Lung (tissue), 17 donors: ENCODE measurements at places on chromosomes 6 and 20. TPM values are rescaled to one million over a fixed set of nuclear protein-coding genes. Genes with fewer than 3 reads are reported as not detected.
A peak's percentile ranks its signal among the peaks of the same experiment; 100 is the strongest.

DNA sequence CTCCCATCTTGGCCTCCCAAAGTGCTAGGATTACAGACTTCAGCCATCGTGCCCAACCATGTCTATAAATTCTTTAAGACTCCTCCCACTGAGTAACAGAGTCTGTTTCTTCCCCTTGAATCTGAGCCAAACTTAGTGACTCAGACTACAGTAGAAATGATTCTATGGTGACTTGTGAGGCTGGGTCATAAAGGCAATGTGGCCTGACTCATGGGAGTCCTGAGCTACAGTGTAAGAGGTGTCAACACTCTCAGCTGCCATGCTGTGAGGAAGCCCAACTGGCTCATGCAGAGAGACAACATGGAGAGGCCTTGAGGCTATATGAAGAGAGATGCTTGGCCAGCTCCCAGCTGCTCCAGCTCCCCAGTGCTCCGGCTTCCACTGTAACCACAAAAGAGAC lies 5.2 kb upstream of the NRSN2 start:
- DNase-seq: no peak

- no peak for DNase-seq
Measured at GRCh38 chr6:43845646-43846045, 75.6 kb downstream of the VEGFA start.

DNA sequence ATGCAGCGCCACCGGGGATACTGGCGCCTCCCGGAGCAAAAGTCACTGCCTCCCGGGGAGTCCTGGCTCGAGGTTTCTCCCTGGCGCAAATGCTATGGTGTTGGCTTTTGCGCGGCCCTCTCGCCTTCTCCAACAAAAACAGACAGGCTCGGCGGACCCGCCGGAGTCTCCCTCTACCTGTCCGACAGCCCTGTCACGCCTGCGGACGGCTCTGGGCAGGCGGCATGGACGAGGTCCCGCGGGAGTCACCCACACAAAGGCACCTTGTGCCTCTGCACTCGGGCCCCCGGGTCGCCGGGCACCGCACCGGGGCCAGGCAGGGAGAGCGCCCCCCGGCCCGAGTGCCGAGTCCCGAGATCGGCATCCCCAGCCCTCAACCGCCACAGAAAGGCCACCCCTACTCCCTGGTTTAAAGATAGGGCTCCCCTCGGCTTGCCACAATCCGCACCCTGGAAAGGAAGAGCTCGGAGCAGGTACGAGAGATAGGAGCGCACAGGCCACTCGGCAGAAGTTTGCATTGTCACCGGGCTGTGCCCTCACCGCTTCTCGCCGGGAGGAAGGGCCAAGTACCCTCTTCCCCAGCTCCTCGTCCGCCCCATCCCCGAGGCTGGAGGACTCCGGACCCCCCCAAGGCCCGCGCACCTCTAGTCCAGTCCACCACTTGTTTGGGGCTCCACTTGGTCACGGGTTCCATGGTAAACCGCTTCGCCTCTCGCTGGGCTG lies 903 bp downstream of the CNKSR3 start:
- DNase-seq: peak; percentile 55

DNA sequence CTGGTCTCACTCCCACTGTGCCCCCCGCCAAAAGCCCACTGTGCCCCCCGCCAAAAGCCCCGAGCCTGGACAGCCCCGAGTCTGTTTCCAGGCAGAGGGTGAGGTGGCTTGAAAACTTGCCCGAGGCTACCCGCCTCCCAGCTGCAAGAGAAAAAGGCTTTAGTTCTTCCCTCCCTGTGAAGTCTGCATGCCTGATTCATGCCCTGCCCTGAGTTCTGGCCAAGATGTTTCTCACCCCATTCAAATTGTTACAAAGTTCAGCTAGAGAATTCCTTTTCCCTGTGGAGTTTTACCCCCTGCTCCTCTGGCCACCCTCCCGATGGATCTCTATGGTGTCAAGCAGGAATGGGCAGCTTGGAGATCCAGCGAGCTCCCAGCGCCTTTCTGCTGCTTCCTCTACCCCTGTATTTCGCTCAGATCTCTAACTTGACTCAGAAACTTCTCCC lies 298.8 kb upstream of the MAP3K7 start:
- no peak for DNase-seq

GRCh38 chr6:109327491-109327890 lies 54.8 kb downstream of the CD164 start:
- no peak for DNase-seq

DNA sequence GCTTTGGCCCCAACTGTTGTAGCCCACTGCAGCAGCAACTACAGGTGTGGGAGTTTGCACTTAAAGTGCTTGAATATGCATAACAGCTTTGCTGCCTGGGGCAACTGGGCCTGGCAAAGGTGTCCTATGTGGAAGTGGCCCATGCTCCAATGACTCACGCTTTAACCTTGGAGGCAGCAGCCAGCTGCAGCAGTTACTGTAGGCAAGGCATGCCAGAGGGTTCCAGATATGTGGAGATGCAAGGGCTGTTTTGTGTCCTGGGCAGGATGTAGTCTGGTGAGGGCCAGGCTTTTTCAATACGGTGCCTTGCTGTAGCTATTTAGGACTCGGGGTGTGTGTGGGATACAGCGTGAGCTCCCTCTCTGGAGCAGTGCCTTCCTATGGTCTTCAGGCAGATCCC lies 150.3 kb downstream of the NKAIN2 start:
- no peak for DNase-seq

- DNase-seq: no peak
Measured at GRCh38 chr6:115618256-115618655, 442.4 kb downstream of the FRK start.

DNA sequence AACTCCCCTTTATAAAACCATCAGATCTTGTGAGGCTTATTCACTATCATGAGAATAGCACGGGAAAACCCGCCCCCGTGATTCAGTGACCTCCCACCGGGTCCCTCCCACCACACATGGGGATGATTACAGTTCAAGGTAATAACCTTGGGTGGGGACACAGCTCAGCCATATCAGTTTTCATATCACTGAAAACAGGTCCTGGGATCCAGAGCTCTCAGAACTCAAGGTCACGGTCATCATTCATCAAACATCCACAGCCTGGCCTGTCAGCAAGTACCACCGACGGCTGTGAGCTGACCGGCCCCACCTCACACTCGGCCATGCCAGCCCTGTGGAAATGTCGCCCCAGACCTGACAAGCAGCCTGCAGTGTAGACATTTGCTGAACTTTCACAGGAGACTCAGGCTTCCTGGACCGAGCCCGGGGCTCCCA lies 14.1 kb upstream of the FRMD1 start:
- no peak for DNase-seq

DNA sequence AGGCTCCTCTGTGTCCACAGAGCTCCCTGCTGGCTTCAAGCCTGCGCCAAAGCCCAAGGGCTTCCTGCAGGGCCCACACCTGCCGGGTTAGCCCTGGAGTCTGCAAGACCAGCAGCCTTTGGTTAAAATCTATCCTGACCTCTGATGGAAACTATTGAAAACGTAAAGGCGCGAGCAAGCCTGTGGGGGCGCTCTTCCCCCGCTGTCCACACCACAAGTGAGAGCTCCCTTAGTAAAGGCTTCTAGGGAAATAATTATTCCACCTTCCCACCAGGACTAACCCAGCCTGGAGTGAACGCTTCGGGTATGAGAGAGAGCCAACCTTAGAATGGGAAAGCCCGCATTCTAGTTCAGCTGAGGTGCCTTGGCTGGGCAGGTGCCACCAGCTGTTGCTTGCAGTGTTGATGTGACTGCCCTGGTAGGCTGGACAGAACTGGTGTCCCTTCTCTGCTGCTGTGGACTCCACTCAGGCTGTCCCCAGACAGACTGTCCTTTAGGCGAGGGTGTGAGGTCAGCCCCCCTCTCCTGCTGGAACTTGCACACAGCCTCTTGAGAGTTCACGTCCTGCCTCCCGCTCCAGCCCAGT lies 68.7 kb downstream of the SYTL3 start:
- DNase-seq: peak; percentile 24

DNA sequence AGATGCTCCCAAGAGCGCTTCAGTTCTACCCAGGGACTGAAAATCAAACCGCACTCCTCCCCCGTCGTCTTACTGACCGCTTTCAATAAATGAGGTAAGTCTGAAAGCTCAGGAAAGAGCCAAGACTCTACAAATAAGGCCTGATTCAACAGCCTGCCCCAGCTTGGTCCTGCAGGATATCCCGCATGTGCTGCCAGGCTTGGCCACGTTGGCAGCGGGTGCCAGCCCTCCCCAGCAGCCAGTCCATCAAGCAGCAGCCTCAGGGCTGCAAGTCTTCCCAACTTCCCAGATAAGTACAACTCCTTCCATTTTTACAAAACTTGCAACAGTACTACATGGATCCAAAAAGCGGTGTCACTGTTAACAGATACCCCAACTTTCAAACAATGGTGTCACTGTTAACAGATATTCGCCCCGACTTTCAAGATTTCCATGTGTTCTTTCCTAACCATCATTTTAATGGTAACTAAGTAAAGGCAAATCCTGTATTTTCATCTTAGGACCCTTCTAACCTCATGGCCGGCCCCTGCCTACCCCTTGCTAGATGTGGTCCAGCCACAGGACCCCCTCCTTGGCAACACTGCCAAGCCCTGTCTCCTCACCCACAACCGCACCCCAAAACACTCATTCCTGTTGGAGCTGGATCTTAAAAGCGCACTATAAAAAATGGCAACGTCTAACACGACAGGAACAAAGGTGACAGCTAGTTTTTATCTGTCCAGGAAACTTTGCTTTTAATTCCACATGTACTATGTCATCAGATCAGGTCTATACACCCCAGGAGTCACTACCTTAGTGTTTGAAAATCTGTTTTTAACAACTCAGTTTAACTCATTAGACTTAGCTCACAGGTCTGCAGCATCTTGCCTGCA lies 28.0 kb downstream of the DIDO1 start:
- no peak for DNase-seq

DNA sequence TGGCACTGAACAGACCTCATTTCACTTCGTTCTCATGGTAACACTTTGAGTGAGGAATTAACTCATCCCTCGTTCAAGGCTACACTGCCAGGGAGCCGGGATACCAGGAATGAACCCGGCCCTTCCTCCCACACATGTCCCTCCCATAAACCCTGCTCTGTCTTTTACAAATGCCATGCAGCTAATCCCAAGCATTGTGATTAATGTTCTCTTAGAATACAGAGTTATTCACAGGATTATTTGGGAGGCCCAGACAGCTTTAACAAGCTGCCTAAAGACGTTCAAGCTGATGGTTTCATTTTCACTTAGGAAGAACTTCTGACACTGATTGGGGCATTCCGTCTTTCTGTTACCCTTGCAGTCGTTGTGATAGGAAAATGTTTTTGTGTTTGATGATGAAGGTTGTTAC lies 42.5 kb upstream of the CD83 start:
- DNase-seq: no peak

The SOBP gene
- total RNA-seq: 9.2 TPM

The PRKN gene
- 11.2 TPM for total RNA-seq

The PHACTR3 gene
- total RNA-seq: 3.8 TPM

The KCTD20 gene
- 40.5 TPM for total RNA-seq
